ENCODE measurements at places on chromosomes 16 and 17. TPM values are rescaled to one million over a fixed set of nuclear protein-coding genes. Genes with fewer than 3 reads are reported as not detected.

GRCh38 chr16:83831456-83831987 is 23.7 kb downstream of the HSBP1 start:
- no peak for DNase-seq

Gene TXNL4B
- 12.4 TPM for polyA plus RNA-seq

Gene KRTAP4-4
- not detected for polyA plus RNA-seq

DNA sequence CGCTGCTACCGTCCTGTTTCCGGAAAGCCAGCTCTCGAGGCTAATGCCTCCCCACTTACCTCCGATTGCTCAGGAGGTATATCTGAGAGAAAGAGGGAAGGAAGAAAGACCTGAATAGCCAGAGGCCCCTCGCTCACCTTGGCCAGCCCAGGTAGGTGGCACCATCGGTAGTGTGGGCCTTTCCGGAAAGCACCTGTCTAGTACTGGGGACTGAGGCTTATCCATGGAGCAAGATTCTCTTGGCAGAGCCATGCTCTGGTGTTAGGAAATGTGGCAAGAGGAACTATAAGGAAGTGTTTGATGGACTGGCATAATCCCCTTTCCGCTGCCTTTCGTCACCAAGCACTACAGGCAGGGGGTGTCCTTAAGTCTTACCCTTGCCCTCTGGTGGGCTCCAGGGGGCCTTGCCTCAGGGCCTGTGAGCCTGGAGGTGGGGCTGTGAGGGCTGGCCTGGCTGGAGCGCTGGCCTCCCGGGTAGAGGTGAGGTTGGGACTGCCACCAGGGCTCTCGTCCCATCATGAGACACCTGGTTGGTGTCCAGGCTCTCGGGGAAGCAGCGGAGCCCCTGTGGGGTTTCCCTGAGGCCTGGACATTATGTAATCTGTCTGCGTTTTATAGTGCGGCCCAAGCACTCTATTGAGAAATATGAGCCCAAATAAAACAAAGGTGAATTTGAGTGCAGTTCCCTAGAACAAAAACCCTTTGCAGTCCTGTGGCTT is 2.9 kb downstream of the CMIP start:
- DNase-seq, result no peak

Gene KRTAP4-12
- not detected for polyA plus RNA-seq

DNA sequence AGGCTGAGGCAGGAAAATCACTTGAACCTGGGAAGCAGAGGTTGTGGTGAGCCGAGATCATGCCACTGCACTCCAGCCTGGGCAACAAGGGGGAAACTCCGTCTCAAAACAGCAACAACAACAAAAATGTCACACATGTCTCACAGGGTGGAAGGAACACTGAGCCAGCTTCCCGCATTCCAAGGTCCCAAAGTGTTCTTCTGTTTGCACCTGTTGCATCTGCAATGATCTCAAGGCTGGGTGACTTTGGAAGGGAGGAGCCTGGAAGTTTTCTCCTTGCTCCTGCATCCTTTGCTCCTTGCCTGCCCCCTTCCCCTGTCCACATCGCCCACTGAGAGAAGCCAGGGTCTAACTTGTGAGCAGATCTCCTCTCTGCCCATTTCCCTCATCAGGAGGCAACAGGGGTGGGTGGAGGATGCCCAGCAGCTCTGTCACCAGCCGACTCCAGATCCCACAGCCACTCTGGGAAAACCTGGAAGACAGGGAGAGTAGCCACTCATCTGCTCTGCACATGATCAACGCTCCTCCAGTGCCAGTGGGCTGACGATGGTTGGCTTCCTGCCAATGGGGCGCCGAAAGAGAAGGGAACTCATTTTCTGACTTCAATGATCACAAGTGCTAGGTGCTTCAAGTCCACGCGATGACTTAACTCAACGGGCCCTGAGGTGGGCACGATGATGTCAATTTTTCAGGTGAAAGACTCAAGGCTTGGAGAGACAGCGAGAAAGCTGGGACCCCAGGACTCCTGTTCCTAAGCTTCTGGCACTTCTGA is 12.6 kb downstream of the CHST6 start:
- DNase-seq, result no peak

GRCh38 chr17:64505340-64506200 is 519 bp downstream of the DDX5 start:
- peak; percentile 97 for DNase-seq

DNA sequence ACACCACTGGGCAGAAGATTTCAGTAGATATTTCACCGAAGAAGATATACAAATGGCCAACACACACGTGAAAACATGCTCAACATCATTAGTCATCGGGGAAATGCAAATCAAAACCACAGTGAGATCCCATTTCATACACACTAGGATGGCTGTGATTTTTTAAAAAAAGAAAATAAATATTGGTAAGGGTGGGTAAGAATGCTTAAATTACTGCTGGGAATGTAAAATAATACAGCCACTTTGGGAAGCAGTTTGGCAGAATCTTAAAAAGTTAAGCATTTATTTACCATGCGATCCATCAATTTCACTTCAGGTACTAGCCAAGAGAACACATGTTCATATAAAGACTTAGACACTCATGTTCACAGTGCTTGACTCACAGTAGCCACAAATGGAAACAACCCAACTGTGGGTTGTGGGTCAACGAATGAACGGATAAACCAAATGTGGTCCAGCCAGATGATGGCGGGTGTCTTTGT is 6.5 kb upstream of the C16orf74 start:
- no peak for DNase-seq

DNA sequence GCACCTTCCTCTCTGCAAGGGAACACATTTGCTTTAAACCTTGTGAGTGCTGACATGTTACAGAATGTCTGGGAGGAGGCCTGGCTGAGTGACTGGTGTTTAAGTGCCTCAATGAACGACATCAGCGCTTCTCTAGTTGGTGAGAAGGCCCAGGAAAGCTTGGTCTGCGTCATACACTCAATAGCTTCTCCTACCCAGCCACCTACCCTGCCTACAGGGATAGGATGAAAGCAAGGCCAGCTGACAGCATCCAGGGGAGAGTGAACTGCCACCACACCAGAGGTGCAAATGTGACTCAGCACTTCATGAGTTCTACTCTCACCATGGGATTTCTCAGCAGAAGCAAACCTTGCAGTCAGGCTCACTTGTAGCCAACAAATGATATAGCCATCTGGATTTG is 31.7 kb upstream of the CFAP20 start:
- DNase-seq, result no peak

DNA sequence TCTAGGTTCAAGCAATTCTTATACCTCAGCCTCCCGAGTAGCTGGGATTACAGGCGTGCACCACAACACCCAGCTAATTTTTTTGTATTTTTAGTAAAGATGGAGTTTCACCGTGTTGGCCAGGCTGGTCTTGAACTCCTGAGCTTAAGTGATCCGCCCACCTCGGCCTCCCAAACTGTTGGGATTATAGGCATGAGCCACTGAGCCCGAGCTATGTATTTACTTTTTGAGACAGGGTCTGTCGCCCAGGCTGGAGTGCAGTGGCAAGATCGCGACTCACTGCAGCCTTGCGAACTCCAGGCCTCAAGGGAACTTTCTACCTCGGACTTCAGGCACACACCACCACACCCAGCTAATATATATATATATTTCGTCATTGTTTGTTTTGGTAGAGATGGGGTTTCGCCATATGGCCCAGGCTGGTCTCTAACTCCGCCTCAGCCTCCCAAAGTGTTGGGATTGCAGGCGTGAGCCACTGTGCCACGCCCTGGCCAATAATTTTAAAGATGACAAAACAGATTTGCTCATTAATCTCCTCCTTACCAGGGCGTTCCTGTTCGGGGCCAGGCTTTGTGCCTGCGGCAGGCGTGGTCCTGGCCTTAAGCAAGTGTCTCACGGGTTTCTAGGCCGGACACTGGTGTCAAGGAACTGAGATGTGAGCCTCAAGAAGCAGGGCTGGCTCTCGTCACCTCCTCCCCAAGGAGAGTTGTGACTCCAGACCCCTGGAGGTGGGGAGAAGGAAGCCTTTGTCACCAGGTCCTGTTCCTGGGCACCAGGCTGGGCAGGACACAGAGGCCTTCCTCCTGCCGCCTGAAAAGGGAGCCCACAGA is 4.3 kb upstream of the NPW start:
- no peak for DNase-seq

Gene SLX1A
- polyA plus RNA-seq, result 13.9 TPM

DNA sequence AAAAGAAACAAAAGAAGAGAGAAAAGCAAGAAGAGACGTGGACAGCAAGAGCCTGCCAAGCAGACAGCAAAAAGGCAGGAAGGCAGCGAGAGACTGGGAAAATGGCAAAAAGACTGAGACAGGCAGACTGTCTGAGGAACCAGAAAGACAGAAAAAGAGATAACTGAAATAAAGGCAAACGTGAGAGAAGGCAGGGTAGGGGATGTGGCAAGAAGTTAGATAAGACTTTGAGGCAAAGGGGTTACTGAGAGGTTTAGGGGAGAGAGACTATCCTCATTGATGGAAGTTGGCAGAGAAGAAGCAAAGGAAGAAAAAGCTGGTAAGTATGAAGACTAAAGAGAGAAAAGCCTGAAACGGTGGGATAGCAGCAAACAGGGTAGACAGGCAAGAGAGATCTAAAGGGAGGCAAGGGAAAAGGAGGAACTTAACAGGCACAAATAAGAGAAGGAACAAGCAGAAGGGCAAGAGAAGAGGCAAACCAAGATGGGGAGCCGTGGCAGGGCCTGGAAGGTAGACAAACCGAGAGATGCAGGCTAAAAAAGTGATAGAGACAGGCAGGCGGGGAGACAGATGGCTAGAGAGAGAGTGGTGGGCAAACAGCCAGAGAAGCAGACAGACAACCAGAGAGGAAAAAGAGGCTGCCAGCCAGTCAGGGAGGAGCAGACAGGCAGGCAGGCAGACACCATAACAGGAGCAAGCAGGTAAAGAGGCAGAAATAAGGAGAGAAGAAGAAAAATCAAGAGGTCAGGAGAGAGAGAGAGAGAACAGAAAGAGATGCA is 7.1 kb upstream of the CHD3 start:
- no peak for DNase-seq

Gene CLDN6
- polyA plus RNA-seq, result 0.26 TPM

GRCh38 chr16:87350681-87351319 is 32.8 kb downstream of the FBXO31 start:
- peak; percentile 41 for DNase-seq

GRCh38 chr17:1275205-1275961 is 4.1 kb upstream of the TRARG1 start:
- no peak for DNase-seq

Gene SPN
- polyA plus RNA-seq, result 0.90 TPM

DNA sequence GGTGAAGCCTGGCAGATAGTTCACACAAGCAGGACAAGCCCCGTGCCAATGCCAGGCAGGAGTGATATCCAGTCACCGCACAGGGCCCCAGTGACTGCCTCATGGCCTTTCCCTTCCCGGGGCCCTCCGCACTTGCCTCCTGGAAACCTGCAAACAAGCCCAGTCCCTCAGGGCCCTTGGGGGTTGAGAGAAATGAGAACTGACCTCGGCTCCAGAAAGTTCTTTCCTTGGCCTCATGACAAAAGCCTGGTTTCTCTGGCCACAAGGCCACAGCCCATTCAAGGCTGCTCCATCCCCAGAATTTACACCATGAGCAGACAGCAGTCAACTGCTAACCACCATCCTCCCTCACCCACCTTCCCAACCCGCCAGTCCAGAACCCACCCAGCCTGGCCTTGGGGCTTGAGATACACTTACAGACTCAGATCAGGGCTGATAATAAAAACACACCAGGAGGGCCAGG is 77.6 kb downstream of the CCDC182 start:
- DNase-seq, result no peak

GRCh38 chr17:40796846-40797245 is 2.9 kb downstream of the KRT28 start:
- no peak for DNase-seq

Gene DCUN1D3
- polyA plus RNA-seq, result 3.9 TPM

- no peak for DNase-seq
Measured at GRCh38 chr17:78784352-78784751, 2.3 kb upstream of the CYTH1 start.

Gene TBC1D16
- polyA plus RNA-seq, result 26.5 TPM

DNA sequence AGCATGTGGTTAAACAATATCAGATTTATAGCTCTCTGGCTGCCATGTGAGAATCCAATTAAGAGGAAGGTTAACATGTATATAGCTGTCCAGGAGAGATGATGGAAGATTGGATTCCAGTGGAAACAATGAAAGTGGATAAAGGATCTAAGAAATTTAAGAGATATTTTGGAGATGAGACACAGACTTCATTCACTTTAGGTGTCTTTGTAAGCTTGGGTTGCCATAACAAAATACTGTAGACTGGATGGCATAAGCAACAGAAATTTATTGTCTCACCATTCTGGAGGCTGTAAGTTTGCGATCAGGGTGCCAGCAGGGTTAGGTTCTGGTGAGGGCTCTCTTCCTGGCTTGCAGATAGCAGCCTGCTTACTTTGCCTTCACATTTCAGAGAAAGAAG is 155.9 kb upstream of the MYOCD start:
- no peak for DNase-seq

Gene FZD2
- 12.8 TPM for polyA plus RNA-seq

Gene PRR15L
- polyA plus RNA-seq, result 2.0 TPM

Gene SHBG
- polyA plus RNA-seq, result 0.79 TPM
